ENCODE measurements at places on chromosomes 7 and 10.

DNA sequence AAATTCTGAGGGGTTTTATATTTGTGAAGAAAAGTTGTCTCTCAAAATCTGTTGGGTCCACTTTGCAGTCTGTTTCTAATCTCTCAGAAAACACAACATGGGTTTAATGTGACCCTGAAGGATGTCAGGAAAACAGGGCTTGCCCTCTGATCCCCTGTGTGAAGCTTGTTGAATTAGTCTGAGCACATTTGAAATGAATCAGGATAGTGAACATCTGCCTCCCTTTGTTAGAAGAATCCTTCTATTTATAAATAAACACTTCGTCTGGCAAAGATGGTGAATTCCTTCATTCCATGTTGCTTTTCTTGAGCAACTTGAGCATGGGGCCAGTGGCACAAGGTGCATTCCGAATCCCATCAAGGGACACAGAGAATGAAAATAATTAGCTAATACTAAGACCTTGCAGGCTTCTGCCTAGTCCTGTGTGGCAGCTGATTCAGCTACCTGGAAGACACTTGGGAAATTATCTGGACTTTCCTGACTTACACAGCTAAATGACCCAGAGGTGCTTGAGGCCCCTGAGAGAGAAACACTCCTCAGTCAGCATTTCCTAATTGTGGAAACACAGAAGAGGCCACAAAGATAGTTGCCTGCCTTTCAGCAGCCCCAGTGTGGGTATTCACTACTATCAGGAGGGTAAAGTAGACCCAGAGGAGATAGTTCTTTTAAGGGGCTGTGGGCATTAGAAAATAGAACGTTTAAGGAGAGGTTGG lies 305.5 kb downstream of the C7orf25 start:
- no peak for DNase-seq

GRCh38 chr10:6300784-6301460 lies 98.2 kb downstream of the PFKFB3 start:
- DNase-seq: no peak

DNA sequence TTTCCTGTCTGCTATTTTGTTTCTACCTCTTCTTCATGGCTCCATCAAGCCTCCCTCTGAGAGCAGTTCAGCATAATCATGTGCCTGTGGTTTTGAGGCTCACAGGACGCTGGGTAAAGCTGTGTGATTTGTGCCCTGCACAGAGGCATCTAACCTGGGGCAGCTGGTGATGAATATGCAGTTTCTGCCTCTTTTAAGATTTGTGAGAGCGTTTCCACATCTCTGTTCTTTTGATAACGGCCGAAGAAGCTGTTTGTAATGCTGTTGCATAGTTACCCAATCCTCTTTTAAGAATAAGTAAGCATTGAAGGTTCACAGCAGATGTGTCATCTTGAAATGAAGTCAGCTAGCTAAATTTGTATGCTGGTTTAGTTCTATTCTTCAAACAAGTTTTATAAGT lies 45.2 kb downstream of the PNLIPRP3 start:
- DNase-seq: no peak

GRCh38 chr7:122901250-122901649 lies 15.0 kb upstream of the CADPS2 start:
- DNase-seq: no peak

GRCh38 chr7:98360221-98361130 lies 40.4 kb downstream of the BAIAP2L1 start:
- DNase-seq: no peak

- DNase-seq: no peak
These were observed 18.9 kb downstream of the MACC1 start for GRCh38 chr7:20198260-20198659.

DNA sequence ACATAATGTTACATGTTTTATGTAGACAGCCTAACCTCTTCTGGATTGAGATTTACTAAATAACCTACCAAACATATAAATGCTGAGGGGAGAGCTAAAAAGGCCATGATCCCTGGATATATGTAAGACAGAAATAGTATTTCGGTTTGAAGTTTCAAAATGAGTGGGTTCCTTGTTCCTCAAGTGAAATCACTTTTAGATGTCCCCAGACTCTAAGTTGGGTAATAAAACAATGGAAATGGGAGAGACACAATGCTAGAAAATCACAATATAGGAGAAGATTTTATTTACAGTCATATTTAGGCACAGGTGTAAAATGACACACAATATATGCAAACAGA lies 56.5 kb downstream of the SHTN1 start:
- no peak for DNase-seq

DNA sequence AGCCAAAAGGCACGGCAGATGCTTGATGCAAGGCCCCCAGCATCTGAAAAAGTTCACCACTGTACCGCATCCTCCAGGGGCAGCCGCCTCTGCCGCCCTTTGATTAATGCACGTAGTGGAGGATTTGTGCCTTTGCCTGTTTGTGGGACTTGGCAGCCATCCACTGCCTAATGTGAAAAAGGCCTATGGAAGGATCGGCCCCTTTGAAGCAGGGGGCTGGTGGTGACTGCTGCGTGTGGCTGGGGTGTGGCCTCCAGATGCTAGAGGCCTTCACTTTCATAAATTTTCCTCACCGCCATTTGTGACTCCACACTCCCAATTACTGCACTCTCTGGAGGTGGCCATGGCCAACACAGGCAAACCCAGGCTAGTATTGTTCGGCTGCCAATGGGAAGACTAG lies 226.0 kb downstream of the BMPER start:
- no peak for DNase-seq

- DNase-seq: no peak
These were observed 57.1 kb downstream of the CHRM2 start for GRCh38 chr7:136925556-136925955.

- no peak for DNase-seq
These were observed 76.8 kb downstream of the CLEC2L start for GRCh38 chr7:139600306-139600705.

DNA sequence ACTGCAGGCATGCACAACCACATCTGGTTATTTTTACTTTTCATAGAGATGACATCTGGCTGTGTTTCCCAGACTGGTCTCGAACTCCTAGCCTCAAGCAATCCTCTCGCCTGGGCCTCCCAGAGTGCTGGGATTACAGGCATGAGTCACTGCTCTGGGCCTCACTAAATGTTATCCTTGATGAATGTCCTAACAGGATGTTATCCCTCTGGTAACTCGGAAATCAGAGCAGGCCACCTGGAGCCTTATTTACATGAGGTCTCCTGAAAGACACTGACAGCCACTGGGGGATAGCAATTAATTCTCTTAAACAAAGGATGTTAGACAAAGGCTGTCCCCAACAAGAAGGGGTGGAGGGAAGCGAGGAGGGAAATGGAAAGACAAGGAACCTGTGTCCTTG lies 4.5 kb upstream of the ZNF438 start:
- DNase-seq: no peak

- no peak for DNase-seq
These were observed 22.8 kb downstream of the HIBADH start for GRCh38 chr7:27639851-27640250.

DNA sequence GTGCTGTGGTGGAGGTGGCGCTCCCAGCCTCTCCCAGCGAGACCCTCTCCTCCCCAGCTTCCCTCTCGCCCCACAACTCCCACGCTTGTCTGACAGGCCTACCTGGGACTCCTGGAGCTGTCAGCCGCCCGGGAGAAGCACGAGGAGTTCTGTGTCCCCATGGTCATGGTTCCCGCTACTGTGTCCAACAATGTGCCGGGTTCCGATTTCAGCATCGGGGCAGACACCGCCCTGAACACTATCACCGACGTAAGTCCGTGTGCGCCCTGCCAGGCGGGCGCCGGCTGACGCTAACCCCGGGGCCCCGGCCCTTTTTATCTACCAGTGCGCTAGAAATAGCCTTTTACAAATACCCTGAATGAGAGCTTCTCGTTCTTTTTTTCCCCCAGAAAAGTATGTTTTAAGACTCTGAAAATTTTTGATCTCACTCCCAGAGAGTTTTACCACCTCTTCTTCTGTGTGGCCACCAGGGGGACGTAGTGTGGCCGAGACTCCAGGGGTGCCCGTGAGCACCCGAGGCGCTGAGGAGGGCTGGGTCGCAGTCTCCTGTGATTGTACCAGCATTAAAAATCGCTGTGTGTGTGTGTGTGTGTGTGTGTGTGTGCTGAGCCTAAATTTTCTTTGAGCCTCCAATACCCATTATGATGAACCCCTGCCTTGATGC lies 52.6 kb downstream of the PFKP start:
- no peak for DNase-seq

GRCh38 chr7:99579956-99580777 lies 17.9 kb upstream of the TMEM225B start:
- peak; percentile 24 for DNase-seq

DNA sequence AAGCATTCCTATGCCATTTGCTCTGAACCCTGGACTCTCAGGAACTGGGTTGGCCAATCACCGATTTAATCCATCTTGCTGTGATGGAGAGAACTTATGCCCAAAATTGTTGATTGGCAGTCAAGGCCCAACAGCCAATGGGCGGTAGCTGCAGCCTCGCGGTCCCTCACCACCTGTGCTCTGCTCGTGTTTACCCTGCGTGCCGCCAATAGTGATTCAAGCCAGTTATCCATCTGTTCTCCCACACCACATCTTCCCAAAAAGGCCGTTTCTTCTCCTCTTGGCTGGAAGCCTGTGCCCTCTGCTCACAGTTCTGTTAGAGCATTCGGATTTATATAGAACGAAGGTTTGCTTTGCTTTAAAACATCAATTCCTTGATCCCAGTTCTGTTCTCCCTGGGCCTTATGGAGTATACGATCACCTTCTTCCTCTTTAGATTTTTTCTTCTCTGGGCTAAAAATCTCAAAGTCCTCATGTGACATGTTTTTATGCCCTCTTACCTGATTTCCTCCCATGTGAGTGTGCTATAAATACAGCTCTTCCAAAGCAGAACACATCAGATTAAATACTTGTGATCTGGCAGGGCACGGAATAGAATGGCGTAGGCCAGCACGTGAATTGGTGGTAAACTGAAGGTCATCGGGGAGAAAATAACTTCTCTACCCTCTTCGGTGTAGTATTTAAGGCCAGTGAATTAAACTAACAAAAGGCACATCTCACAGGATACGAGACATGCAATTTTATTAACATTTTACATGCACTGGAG lies 212.8 kb downstream of the NSUN6 start:
- no peak for DNase-seq

GRCh38 chr10:18554479-18554878 lies 96.9 kb downstream of the NSUN6 start:
- DNase-seq: no peak

GRCh38 chr7:17244786-17245185 lies 53.7 kb upstream of the AHR start:
- no peak for DNase-seq

- no peak for DNase-seq
These were observed 103.7 kb upstream of the ZMIZ1 start for GRCh38 chr10:78964952-78965633.

GRCh38 chr10:122508021-122508420 lies 46.7 kb downstream of the HTRA1 start:
- DNase-seq: no peak

DNA sequence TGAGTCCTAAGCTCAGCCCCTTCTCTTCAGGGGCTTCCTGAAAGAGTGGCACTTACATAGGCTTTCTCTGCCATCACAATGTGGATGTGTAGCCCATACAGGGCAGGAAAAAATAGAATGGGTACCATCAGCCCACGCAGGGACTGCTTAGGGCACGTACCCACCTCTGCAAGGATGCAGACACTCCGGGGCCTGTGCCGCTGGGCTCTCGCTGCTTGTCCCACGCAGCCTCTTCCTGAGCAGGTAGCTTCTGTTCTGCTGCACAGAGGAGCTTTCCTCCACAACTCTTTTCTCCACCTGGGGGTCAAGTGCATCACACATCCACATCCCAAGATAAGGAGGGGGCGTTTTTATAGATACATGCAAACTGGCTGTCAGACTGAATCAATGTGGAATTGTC lies 34.3 kb downstream of the FRMPD2 start:
- DNase-seq: no peak

- no peak for DNase-seq
These were observed 19.1 kb downstream of the BET1 start for GRCh38 chr7:93985101-93985500.

DNA sequence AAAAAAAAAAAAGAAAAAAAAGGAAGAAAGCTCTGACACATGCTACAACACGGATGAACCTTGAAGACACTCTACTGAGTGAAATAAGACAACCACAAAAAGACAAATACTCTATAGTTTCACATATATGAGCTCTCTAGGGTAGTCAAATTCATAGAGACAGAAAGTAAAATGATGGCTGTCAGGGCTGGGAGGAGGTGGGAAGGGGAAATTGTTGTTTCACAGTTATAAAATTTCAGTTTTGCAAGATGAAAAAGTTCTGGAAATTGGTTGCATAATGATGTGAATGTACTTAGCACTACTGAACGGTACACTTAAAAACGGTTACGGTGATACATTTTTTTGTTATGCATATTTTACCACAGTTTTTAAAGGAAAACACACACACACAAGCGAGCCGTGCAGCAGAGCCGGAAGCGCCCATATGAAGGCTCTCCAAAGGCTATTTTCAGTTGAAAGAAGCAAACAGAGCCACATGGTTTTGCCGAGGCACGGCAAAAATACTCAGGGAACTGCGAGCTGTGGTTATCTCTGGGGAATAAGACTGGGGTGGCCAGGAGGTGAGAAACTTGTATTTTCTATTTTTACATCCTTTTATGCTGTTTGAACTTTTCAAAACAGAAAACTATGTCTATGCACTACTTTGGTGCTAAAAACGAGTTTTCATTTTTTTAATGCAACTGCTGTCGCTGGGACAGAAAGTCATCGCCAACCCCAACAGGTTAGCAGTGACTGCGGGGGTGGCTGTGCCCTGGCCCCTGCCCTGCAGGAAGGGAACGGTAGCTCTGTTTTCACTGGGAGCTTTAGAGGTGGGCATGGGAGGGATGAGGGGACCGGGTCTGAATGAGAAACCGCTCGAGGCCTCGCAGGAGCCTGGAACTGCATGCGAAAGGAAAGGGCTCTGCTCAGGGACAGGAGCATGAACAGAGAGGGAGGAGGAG lies 132.9 kb downstream of the OAT start:
- DNase-seq: no peak

DNA sequence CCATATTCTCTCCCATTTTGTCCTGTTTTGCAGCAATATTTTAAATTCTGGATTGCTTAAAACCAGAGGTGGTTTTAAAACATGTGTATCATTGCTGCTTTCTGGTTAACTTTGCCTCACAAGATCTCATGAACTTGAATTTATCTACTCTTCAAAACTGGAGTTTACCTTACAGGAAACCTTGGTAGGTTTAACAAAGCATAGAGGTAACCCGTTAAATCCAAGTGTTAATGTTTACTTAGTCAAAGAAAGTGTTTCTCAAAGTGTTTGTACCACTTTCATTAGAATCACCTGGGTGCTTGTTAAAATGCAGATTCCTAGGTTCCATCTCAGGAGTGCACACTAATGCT lies 44.0 kb upstream of the VDAC2 start:
- DNase-seq: no peak

- no peak for DNase-seq
These were observed 201.3 kb upstream of the SEMA3C start for GRCh38 chr7:81120111-81120510.

DNA sequence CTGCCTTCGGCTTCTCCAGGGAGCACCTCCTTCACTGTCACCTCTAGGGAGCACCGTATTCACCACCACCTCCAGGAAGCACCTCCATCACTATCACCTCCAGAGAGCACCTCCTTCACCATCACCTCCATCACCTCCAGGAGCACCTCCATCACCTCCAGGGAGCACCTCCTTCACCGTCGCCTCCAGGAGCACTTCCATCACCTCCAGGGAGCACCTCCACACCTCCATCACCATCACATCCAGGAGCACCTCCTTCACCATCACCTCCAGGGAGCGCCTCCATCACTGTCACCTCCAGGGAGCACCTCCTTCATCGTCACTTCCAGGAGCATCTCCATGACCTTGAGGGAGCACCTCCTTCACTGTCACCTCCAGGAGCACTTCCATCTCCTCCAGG lies 102.3 kb downstream of the DNAJB6 start:
- no peak for DNase-seq

GRCh38 chr10:109915566-109915965 lies 7.7 kb downstream of the XPNPEP1 start:
- no peak for DNase-seq
